Activated T-cell treated with anti-CD3 and anti-CD28 coated beads for 24 hours (primary cell): ENCODE measurements at places on chromosomes 12 and 14.

GRCh38 chr12:104667139-104667538 is 210.4 kb downstream of the CHST11 start:
- no peak for DNase-seq

GRCh38 chr14:52846591-52846990 is 55.2 kb upstream of the GNPNAT1 start:
- DNase-seq: no peak

GRCh38 chr14:104689881-104690711 is 678 bp downstream of the INF2 start:
- DNase-seq: no peak

- no peak for DNase-seq
Observed at GRCh38 chr12:78864403-78864869, at the start of gene SYT1. Gene SYT1, plus strand, starts transcription at chr12:78864774.

GRCh38 chr12:47820631-47821345 is 1.1 kb upstream of the HDAC7 start:
- DNase-seq: no peak

GRCh38 chr12:87618199-87618598 is 411.0 kb downstream of the C12orf50 start:
- no peak for DNase-seq

DNA sequence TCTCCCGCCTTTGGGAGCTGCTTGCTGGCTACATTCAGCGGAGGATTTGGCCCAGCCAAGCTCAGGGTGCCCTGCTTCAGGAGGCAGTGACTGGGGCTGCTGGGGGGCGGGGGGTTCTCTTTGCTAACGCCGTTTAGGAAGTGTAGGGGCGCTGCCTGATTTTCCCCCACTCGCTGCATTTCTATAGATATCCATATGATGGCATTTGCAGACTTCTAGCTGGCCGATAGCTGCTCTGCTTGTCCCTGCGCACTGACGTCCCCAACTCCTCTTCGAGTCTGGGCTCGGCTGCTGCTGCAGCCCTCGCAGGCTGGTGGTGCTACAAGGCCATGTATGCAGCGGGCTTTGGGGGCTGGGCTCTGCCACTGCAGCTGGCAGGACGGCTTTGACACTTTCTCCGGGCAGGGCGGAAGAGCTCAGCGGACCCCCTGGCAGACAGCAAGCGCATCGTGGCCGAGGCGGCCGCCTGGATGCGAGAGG is 3.1 kb downstream of the LRFN5 start:
- DNase-seq: no peak

GRCh38 chr14:55780156-55780946 is 200.3 kb downstream of the KTN1 start:
- no peak for DNase-seq

- DNase-seq: no peak
Observed at GRCh38 chr12:31773867-31774266, 45.0 kb upstream of the AMN1 start.

- no peak for DNase-seq
Observed at GRCh38 chr14:73863209-73863608, 11.6 kb downstream of the PTGR2 start.

GRCh38 chr12:12240662-12241340 is 26.0 kb downstream of the LRP6 start:
- no peak for DNase-seq

GRCh38 chr14:83133981-83134645 is 1600.5 kb upstream of the SEL1L start:
- no peak for DNase-seq

- DNase-seq: no peak
Observed at GRCh38 chr14:59580911-59581310, 4.3 kb upstream of the CCDC175 start.

GRCh38 chr12:114774197-114774596 is 90.2 kb upstream of the TBX3 start:
- no peak for DNase-seq

DNA sequence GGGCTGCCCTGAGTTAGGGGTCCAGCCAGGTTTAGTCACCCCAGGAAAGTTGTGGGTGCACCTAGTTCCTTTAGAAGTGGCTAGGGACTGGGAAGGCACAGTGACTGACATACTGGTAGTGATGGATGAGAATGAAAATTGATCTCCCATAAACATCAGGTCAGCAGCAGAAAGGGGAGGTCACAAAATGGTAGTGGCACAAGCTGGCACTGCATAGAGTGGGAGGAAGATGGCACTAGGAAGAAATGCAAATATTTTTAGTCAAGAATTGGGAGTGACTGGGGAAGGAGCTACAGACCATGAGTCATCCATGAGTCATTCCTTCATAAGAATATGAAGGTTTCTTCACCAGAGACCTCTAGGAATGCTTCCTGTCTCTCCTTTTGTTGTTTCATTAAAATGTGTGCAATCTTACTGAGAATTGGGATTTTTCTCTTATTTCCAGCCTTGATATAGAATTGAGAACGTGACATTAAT is 198.3 kb upstream of the AMIGO2 start:
- no peak for DNase-seq

DNA sequence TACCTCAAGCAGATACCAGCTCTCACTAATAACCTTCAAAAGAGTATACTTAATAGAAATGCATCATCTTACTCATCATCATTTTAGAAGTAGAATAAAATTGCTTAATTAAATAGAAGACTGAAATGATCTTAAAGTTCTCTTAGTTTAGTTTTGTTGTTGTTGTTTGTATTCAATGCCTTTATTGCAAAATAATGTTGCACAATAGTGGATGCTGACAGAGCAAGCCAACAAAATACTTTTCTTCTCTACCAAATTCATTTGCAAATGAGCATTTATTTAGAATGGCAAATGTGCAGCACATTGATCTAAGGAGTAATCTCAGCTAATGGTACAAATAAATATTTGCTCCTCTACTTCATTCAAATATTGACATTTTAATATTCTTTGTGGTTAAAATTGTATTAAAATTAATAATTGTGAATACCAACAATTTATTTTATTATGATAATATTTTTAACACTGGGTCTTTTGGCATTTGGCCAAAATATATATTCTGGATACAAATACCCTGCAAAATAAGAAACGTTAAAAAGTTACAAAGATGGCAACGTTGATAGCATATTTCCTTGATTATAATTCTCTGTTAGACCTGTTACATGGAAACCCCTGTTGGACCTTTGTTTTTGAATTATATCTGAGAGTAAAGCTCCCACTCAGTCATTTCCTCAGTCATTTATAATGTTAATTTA is 496.1 kb downstream of the RERGL start:
- no peak for DNase-seq

- no peak for DNase-seq
Observed at GRCh38 chr12:115255257-115255656, 571.3 kb upstream of the TBX3 start.

DNA sequence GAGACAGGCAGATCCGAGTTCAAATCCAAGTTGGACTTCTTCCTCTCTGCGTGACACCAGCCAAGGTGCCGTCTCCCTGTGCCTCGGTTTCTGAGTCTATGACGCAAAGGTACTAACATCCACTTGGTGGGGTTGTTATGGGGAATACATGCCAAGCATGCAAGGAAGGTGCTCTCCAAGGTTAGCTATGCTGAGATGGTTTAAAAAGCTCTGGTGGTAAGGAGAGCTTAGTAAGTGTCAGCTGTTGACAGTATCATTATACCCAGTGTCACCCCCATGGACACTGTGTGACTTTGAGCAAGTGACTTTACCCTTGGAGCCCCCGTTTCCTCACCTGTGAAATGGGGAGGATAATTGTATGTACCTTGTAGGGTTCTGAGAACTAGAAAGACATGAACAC is 22.2 kb downstream of the MMAB start:
- DNase-seq: no peak

GRCh38 chr12:92065639-92066038 is 80.0 kb downstream of the BTG1 start:
- no peak for DNase-seq

DNA sequence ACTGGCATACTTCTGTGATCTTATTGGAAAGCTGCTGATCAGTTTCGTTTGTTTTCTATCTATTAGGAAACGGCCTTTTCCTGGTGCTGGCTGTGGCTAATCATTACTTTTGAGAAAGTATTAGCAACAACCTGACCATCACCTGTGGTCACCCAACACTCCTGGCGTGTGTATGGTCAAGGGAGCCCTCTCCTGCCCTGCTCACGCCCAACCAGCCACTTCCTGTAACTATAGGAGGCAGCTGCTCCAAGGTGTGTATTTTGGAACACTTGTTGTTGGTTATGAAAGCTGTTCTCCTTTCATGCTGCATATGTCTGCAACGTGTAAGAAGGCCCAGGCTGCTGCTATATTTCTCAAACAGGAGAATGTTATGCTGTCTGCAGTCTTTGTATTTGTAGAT is 1582.8 kb downstream of the AACS start:
- no peak for DNase-seq

- DNase-seq: no peak
Observed at GRCh38 chr12:89567691-89568239, 41.9 kb upstream of the POC1B start.

- no peak for DNase-seq
Observed at GRCh38 chr14:86654558-86655184, 1124.7 kb downstream of the FLRT2 start.
